H1 (cell line): ENCODE measurements at places on chromosomes 7 and 10. TPM values are rescaled to one million over a fixed set of nuclear protein-coding genes. Genes with fewer than 3 reads are reported as not detected.

GATA3 gene
- total RNA-seq, result 0.43 and 0.80 TPM in 2 replicates

IFIT2 gene
- total RNA-seq, result 0.35 and 0.40 TPM in 2 replicates

CPVL gene
- 39.5 and 40.0 TPM in 2 replicates for total RNA-seq

CALML5 gene
- 0.38 TPM in 1 of 2 replicates, not detected in the other for total RNA-seq

SRGN gene
- not detected in 2 replicates for total RNA-seq

FOXP2 gene
- 0.10 and 0.43 TPM in 2 replicates for total RNA-seq

MPP7 gene
- 9.3 and 9.8 TPM in 2 replicates for total RNA-seq

STEAP1B gene
- total RNA-seq, result 8.6 and 8.7 TPM in 2 replicates

- no peak overlapping the region for H3K27ac ChIP-seq
- H3K4me1 ChIP-seq, result peaks cover 6% of the 10 kb centered on the region
- no peaks in the 10 kb centered on the region for H3K27me3 ChIP-seq
Observed at GRCh38 chr10:35428521-35428920, 92.2 kb downstream of the CCNY start.

GRCh38 chr7:25750744-25751508 is 401.1 kb upstream of the NFE2L3 start:
- H3K27me3 ChIP-seq, result no peaks in the 10 kb centered on the region
- H3K27ac ChIP-seq, result no peak overlapping the region
- H3K4me1 ChIP-seq, result no peaks in the 10 kb centered on the region; the same call in 1 of the 2 replicates
- no peaks in the 10 kb centered on the region; the same call in 1 of the 2 replicates for H3K36me3 ChIP-seq

DNA sequence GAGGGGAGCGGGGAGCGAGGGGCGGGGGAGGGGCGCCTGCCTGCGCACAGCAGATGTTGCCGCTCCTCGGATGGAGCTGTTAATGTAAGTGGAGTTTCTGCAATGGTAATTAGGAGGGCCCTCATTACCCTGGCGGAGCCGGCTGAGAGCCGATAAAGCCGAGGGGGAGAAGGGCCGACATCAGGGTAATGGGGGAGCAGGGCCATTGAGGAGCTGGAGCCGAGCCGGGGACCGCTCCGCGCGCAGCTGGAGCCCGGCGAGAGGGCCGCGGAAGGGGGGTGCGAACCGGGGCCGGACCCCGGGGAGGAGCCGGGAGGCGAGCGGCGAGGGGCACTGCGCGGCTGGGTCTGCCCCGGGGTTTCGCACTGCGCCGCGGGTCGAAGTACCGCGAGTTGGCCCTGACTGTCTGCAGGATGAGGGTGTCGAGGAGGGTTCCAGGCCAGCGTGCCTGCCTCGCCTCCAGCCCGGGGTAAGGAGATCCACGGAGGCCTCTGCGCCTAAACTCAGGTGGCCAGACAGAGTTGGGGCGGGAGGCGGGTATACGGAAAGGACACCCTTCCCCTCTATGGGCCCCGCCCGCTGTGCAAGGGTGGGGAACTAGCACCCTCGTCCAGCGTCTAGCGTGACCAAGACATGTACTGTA is 55.0 kb upstream of the LBX1 start:
- H3K27me3 ChIP-seq, result peaks cover 66% of the 10 kb centered on the region
- H3K4me3 ChIP-seq, result peak overlapping the region; percentile 33; the same call in 1 of the 2 replicates
- peak; percentile 70 for DNase-seq

DNA sequence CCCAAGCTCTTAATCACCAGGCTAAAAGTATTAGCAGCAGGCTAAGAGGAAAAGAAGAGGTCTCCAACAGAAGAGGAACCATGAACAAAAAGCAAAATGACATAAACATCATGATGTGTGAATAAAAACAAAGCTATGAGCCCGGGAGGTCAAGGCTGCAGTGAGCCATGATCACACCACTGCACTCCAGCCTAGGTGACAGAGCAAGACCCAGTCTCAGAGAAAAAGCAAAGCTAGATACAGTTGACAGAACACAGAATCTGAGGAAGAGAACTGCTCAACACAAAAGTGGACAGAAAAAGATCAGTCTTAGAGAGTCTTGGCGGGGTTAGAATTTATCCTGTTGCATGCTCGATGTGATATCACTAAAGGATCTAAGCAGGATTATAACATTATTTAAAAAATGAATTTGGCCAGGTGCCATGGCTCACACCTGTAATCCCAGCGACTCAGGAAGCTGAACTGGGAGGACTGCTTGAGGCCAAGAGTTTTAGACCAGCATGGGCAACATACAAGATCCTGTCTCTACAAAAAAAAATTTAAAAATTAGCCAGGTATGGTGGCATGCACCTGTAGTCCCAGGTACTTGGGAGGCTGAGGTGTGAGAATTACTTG is 37.5 kb downstream of the NT5C2 start:
- no peaks in the 10 kb centered on the region for H3K27me3 ChIP-seq
- no peak overlapping the region for H3K4me3 ChIP-seq
- H3K36me3 ChIP-seq, result no peaks in the 10 kb centered on the region
- no peak for DNase-seq

DNA sequence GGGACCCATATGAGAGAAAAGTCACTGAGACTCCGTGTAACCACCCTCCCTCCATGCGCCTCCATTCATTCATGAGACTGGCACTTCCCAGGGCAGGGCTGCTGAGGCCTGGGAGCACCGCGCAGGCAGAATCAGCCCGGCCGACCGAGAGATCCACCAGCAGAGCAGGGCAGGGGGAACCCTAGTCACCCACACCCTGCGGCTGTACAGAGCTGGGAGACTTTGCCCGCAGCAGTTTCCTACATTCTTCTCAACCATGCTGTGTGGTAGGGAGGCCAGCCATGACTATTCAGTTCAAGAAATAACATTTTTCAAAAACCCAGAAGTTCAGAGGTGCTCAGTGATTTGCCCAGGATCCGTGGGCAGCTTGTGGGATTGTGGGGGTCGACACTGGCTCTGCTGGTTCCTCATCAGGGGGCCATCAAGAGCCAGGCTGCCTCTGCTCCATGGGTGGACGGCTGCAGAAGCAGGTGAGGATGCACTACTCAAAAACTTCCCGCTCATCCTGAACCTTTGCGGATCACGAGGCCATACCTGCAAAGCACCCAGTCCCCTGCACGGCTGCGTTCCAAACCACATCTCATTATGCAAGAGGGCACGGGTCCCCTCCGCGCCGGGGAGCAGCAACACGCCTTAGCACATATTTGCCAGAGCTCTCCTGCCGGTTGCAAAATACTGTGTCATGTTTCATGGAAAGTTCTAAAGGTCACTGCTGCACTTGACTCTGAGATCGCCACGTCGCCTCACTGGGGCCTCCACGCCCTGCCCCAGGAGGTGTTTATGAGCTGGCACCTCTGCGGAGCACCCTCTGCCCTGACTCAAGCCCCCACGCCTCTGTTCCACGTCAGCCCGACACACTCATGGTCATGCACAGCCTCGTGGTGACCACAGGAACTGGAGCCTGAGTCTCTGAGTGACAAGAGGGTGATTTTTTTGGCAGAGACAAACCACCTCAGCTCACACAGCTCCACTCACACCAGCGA is 132.0 kb downstream of the PRKAG2 start:
- no peaks in the 10 kb centered on the region for H3K36me3 ChIP-seq
- H3K27me3 ChIP-seq, result no peaks in the 10 kb centered on the region
- no peak overlapping the region for H3K4me3 ChIP-seq

DNA sequence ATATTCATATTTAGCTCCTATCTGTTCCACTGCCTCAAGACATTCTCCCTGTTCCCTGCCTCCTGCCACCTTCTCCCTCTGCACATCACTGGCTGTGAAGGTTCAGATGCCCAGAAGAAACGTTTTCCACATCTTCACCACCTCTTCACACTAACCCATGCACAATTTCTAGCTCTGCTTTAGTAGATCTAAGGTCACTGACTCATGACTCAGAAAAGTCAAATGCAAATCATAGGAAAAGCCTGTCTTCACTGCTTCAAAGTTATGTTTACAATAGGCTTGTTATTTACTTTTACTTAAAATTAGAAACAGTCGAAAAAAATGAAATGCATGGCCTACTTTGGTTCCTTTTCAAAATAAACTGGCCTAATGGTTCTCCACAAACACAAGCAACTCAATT is 2.5 kb downstream of the SCRN1 start:
- H3K27me3 ChIP-seq, result peaks cover 2% of the 10 kb centered on the region; the same call in 1 of the 2 replicates
- H3K4me3 ChIP-seq, result no peak overlapping the region
- no peaks in the 10 kb centered on the region for H3K36me3 ChIP-seq
- no peak overlapping the region for H3K27ac ChIP-seq
- DNase-seq, result no peak
- H3K4me1 ChIP-seq, result peaks cover 9% of the 10 kb centered on the region

GRCh38 chr7:45183711-45184210 is 26.2 kb downstream of the RAMP3 start:
- H3K27ac ChIP-seq, result no peak overlapping the region
- H3K4me3 ChIP-seq, result no peak overlapping the region

DNA sequence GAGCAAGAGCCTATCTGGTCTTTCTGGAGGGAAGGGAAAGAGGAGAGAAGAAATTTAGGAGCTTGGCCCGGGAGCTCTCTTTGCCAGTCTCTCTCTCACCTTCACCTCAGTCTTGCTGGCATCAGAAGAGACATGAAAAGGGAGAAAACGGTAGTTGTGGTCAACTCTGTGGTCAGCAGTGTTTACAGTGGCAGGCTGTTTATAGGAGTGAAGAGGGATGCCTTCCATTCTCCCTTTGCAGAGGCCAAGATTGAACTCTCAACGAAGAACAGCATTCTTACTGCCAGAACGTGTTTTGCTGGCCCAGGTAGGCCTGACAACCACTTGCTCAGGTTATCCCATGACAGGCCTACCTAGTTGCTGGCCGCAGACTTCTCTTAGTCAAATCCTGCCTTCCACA is 133.3 kb downstream of the CCDC3 start:
- H3K4me1 ChIP-seq, result no peaks in the 10 kb centered on the region
- no peaks in the 10 kb centered on the region for H3K27me3 ChIP-seq
- DNase-seq, result no peak
- H3K4me3 ChIP-seq, result no peak overlapping the region
- H3K36me3 ChIP-seq, result no peaks in the 10 kb centered on the region

- H3K27ac ChIP-seq, result no peak overlapping the region
- no peaks in the 10 kb centered on the region for H3K36me3 ChIP-seq
Observed at GRCh38 chr10:24448351-24448999, 239.5 kb downstream of the KIAA1217 start.

DNA sequence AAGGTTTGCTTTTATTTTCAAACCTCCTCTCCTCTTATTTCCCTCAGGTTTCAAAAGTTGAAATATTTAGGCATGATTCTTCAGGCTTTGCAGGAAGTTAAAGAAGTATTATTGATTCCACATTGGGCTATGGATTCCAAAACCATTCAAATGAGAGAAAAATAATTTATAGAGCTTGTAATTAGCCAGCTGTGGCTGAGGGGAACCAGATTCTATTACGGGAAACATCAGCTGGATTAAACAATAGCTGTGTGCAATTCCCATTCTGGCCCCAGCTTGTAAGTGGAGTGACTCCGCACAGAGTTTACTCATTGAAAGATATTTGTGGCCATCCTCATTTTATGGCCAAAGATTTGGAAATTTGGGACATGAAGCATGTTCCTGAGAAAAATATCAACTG is 77.0 kb upstream of the PHYHIPL start:
- no peak overlapping the region for H3K27ac ChIP-seq
- no peak overlapping the region for H3K4me3 ChIP-seq
- no peaks in the 10 kb centered on the region for H3K4me1 ChIP-seq
- no peaks in the 10 kb centered on the region for H3K36me3 ChIP-seq
- H3K27me3 ChIP-seq, result no peaks in the 10 kb centered on the region
- no peak for DNase-seq

GRCh38 chr7:112272921-112273561 is 66.5 kb downstream of the ZNF277 start:
- H3K36me3 ChIP-seq, result no peaks in the 10 kb centered on the region
- no peak for DNase-seq
- H3K27me3 ChIP-seq, result no peaks in the 10 kb centered on the region
- H3K4me3 ChIP-seq, result no peak overlapping the region
- H3K4me1 ChIP-seq, result peaks cover 6% of the 10 kb centered on the region

DNA sequence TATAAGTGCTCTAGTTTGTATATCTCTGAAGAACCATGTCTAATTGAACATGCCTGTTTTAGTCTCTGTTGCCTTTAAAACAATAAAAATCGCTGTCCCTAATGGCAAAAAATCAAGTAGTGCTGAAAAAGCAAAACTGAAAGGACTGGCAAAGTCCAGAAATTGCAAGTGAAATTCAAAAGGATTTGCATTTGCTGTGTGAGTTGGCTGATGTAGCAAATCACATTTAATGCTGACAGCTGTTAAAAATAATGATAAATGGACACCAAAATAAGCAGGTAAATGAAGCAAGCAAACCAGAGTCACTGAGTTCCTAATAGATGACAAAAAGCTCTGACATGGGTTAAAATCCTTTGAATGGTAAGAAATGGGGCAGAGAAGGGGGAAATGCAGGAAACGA is 874.1 kb downstream of the GRM8 start:
- no peaks in the 10 kb centered on the region for H3K4me1 ChIP-seq
- DNase-seq, result no peak
- no peak overlapping the region for H3K4me3 ChIP-seq

DNA sequence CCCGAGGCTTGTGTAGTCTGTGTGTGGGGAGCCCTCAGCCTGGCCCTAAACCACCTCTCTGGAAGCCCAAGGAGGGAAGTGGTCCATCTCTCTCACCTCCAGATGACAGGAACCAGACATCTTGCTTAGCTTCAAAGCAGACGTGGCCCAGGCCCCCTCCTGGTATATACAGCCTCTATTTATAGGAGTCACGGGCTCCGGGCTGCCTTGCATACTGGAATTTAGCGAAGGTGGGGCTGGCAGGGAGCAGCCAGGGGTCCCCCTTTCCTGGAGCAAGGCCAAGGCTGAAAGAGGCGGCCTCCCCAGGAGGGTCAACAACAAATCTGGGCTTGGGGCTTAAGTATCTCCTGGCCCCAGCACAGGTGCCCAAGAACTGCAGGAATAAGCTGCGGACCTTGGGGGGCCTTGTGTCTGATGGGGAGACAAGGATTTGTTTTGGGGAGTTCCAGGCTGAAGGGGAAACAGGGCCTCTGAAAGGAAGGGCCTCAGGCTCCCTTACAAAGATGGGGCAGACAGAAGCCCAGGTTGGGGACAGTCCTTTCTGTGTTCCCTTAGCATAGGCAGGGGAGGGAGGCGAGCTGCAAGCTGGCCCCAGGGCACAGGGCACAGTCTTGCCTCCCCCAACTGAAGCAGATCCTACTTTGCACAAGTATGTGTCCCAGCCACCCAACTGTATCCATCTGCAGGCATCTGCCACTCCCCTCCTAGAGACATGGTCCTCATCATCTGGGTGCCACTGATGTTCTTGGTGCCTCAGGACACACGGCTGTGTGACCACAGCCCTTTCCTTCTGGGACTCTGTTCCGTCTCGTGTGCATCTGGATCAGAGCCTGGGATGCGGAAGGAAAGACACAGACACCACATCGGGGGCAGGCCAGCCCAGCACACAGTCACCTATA is 11.9 kb downstream of the ZCCHC24 start:
- H3K27ac ChIP-seq, result no peak overlapping the region
- H3K4me3 ChIP-seq, result no peak overlapping the region
- H3K27me3 ChIP-seq, result no peaks in the 10 kb centered on the region
- no peaks in the 10 kb centered on the region for H3K36me3 ChIP-seq
- DNase-seq, result no peak
